ENCODE measurements at places on chromosomes 7 and 10. TPM values are rescaled to one million over a fixed set of nuclear protein-coding genes. Genes with fewer than 3 reads are reported as not detected.

C10orf71 gene
- polyA plus RNA-seq = not detected

SPDYE5 gene
- polyA plus RNA-seq = not detected

MOSPD3 gene
- 30.0 TPM for polyA plus RNA-seq

PON3 gene
- polyA plus RNA-seq = not detected

PTN gene
- polyA plus RNA-seq = 23.7 TPM

VGF gene
- polyA plus RNA-seq = 54.3 TPM

TUBAL3 gene
- polyA plus RNA-seq = not detected

SORCS3 gene
- polyA plus RNA-seq = not detected

SPAM1 gene
- polyA plus RNA-seq = not detected

DIP2C gene
- polyA plus RNA-seq = 8.7 TPM

LEP gene
- polyA plus RNA-seq = not detected

KIAA1217 gene
- polyA plus RNA-seq = 7.2 TPM

FGFR2 gene
- not detected for polyA plus RNA-seq

VAX1 gene
- not detected for polyA plus RNA-seq

TFPI2 gene
- polyA plus RNA-seq = 16.9 TPM

CHST15 gene
- polyA plus RNA-seq = 0.02 TPM

COL13A1 gene
- 21.0 TPM for polyA plus RNA-seq

GRB10 gene
- 5.1 TPM for polyA plus RNA-seq

CALN1 gene
- polyA plus RNA-seq = not detected

ZNF775 gene
- 4.6 TPM for polyA plus RNA-seq

NKX2-3 gene
- not detected for polyA plus RNA-seq

Data from SK-N-SH (cell line).